Metanephros (tissue), 2 donors: ENCODE measurements at places on chromosomes 11 and 22. TPM values are rescaled to one million over a fixed set of nuclear protein-coding genes. Genes with fewer than 3 reads are reported as not detected.

Gene TSGA10IP
- total RNA-seq = not detected

Gene TMPRSS4
- 13.7 TPM for total RNA-seq

Gene ZFTA
- total RNA-seq = 29.5 TPM

Gene CARD18
- total RNA-seq = not detected

Gene MMP8
- 2.8 TPM for total RNA-seq

Gene ARHGAP42
- total RNA-seq = 33.8 TPM

Gene OR2D2
- 0.70 TPM for total RNA-seq

Gene SAA2
- not detected for total RNA-seq

Gene ZP1
- total RNA-seq = not detected

Gene ACTN3
- total RNA-seq = 37.8 TPM

Gene SLC25A45
- 8.9 TPM for total RNA-seq

Gene CACNA1I
- 0.18 TPM for total RNA-seq

Gene CLTCL1
- total RNA-seq = 19.0 TPM

Gene RBMXL2
- 0.64 TPM for total RNA-seq

Gene A4GALT
- 22.6 TPM for total RNA-seq

Gene P2RY2
- total RNA-seq = 6.0 TPM

Gene OVOL1
- total RNA-seq = 15.0 TPM

Gene TPBGL
- total RNA-seq = 0.06 TPM

Gene C11orf86
- not detected for total RNA-seq

Gene INSC
- total RNA-seq = 0.53 TPM

Gene MRGPRX4
- total RNA-seq = not detected

Gene RCE1
- total RNA-seq = 22.7 TPM

Gene TRIM51
- total RNA-seq = not detected
